Head of caudate nucleus (tissue), 42 donors: ENCODE measurements at places on chromosomes 3 and 15.

DNA sequence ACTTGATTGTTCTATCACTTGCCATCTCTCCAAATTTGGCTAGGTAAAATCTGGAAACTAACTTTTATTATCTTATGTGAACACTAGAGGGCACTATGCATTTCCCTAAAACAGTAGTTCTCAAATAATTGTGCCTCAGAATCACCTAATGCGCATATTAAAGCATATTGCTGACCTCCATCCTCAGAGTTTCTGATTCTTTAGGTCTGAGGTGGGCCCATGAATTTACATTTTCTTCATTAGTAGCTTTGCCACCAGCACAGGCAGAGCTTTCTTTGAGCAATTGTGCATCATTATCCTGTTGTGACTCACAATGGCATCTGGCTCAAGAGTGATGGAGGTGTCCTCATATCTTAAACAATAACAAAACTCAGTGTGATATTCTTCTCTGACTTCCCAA lies 17.5 kb upstream of the BCHE start:
- DNase-seq: no peak

DNA sequence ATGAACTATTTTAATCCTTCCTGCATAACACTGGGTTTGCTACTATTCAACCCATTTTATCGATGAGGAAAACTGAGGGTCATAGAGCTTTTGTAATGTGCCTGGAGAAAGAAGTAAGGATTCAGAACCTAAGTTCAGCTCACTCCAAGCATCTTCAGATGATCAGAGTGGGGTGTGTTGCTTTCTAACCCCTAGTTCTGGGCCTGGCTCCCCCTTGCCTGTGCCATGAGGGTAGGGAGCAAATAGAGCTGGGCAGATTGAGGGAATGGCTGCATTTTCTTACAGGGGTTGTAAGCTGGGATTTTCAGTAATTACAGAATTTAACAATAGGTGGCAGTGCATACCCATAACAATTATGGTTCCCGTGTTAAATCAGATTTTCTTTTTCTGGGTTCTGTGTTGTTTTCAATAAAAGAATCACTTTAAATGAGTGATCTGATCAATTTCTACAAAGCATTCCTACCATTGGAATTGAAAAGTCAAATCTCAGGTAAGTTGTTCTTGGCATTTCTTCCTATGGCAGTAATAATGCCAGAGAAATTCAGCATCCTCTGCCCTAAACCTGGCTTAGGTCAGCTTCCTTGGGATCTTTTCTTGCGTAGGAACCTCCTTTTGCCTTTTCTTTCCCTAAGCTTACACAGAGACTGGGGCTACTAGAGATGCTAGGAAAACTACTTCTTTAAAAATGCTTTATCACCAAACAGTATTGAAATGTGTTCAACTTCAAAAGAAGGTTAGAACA lies 103.8 kb upstream of the IL12A start:
- DNase-seq: no peak

GRCh38 chr15:90496791-90497190 lies 32.9 kb upstream of the CRTC3 start:
- no peak for DNase-seq

DNA sequence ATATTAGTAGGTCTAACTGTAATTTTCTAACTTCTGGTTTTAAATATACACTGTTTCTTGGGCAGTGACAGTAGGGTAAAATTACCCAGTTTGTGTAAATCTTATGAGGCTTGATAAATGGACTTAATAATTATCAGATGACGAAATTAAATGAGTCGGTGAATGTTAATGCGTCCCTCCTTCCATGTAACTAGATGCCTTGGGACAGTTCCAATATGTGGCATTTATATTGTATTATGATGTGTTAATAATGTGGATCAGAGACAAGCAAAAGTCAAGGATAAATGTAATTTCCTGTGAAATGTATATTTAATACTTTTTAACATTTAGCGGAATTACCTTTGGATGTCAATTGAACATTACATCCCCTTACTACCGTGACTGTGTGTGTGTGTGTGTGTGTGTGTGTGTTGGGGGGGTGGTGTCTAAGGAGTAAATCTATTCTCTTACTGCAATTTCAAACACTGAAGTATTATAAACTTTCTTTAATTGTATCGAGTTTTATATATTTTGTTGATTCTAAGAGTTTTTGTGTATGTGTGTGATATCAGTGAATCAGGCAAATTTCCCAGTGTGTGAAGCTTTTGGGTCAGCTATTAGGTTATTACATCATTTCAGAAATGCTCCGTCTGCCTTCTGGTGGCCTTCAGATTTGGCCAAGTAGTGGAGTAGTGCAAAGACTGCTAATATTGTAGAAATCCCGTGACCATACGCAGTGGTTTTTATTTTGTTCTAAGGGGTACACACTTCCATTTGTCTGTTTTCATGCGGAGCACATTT lies 50.1 kb downstream of the CNTN4 start:
- no peak for DNase-seq

DNA sequence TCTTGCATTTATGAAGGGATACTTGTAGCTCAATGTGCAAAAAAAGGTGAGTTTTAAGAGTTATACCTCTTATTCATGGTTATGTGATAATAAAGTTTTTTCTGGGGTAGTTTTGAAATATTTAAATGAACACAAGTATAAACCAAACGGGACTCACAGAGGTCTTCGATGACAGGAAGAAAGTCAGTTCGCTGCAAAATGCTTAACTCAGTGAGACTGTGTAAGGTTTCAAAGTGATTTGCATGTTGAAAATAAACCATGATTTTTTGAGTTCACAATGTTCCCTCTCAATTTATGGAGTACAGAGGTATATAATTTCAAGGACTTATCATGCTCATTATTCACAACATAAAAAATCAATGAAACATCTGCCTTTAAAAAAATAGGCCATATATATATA lies 36.3 kb upstream of the MYH15 start:
- DNase-seq: no peak

- no peak for DNase-seq
Measured at GRCh38 chr3:33217866-33218445, 654 bp downstream of the SUSD5 start.

DNA sequence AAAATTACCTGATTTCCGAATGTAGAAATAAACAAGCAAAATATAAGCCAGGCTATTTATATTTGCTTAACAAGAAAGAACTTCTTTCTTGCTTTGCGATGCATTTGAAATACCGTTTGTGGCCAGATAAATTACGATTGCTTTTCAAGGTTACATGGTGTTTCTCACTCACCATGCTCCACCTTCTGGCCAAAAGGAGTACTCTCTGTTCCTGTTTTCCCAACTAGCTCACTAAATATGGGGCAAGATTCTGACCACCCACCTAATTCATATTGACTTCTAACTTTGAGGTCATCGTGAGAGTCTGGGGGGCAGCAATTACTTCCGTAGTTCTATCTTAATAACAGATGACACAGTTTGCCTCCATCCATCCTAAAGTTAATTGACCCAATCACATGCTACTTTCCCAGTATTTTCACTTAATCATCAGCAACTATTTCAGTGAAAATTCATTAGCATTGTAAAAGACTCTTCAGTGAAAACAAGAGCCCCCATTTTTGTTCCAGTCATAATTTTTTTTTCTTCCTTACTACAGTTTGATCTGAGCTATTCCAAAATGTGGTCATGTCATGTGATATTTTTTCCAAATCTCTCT lies 25.9 kb downstream of the ACP3 start:
- peak; percentile 65 for DNase-seq

DNA sequence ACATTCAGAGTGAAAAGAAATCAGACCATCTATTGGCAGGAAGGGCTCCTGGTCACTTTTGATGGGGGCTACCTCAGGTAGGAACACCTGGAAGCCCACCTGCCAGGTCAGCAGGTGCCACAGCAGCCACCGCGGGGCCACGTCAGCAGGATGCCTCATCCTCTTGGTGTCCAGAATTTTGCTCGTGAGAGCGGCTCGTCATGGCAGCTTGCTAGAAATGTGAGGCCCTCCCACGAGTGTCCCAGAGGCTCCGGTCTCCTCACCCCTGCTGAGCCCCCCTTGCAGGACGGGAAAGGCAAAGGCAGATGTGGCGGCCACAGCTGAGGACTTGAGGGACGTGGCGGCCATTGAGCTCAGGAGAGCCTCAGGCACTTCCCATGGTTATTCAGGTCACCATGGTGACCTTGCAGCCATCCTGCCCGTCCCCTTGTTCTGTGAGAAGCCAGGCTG lies 129.4 kb downstream of the LRRK1 start:
- no peak for DNase-seq

DNA sequence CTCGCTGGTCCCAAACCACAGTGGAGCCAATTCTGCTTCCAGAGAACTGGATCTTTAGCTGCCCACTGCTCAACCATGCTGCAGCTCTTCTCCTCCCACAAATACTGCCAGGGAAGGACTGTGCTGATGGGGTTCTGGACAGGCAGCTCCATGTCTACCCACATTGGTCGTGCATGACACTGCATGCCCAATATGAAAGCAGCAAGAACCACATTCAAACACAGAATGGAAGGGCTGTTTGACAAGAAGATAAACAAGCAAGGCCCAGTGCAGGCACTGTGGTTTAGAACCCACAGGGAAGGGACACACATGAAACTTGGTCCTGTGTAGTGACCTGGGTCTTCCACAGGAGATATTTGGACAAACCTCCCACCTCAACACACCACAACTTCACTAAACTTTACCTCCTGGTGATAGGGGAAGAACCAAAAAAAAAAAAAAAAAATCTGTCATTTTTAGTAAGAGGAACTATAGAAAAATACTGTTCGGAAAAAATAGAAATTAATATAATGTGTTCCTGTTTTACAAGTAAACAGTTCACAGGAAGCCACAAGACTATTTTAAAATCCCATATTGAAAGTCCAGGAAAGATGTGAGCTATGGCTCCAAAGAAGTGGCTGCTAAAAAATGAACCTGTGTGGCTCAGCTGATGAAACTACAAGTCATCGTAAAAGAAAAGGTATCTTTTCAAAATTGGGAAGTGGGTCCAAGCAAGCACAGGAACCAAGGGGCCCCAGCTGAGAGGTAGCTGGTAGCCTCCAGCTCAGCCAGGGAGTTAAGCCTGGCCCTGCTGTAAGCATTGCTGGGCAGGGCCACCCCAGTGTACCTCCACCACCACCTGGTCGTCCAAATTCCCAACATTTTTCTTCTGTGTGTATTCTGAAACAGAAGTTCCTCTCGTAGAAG lies 77.7 kb upstream of the ACAN start:
- no peak for DNase-seq

DNA sequence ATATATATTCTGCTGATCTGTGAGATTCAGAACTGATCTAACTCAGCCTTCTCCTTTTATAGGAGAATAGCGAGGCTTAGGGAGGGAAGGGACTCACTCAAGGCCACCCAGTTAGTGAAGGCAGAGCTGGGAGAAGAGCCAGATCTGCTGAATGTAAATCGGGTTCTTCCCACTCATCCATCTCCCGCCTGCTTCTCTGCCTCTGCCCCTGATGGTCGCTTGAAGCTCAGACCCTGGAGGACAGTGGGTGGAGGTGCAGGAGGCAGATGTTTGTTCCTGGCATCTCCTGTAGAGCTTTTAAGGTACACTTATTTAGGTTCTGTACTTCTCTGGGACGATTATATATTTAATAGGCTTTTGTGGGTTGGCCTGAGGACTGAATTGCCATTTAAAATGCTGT lies 4.3 kb downstream of the PDIA5 start:
- no peak for DNase-seq

DNA sequence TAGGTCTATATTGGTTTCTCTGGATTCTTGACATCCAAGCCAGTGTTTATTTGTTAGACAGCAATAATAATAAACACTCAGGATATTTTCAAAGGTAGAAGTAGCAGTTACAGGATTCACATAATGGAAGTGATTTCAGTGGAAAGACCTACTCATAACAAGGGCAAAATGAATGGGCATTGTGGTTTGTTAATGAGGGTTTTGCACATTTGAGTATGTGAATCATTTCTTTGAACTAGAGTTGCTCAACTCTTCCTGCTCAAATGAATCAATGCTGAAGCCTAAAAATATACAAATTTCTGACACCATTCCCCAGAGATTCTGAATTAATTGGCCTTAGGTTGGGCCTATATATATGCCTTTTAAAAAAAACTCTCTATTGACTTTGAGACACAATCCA lies 4.1 kb upstream of the COL6A5 start:
- DNase-seq: no peak

DNA sequence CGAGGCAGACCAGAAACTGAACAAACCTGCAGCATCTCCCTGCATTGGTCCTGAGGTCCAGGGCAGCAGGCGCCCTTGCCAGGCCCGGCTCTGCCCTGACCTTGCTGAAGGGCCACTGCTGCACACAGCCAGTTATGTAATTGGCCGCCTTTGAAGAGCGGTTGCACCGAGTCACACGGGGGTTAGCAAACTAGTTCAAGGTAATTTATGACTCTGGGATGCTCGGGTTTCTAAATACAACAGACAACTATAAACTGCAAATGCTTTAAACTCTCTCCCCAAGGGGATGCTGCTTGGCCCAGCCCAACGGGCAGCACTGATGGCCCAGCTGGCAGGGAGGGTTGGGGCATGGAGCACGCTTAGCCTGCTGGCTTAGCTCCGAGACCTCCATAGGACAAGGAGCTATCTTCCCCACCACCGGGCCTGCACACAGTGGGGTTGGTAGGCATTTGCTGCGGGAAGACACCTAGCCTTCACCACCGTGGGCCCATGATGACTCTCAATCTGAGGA lies 60.3 kb upstream of the IQSEC1 start:
- DNase-seq: no peak

DNA sequence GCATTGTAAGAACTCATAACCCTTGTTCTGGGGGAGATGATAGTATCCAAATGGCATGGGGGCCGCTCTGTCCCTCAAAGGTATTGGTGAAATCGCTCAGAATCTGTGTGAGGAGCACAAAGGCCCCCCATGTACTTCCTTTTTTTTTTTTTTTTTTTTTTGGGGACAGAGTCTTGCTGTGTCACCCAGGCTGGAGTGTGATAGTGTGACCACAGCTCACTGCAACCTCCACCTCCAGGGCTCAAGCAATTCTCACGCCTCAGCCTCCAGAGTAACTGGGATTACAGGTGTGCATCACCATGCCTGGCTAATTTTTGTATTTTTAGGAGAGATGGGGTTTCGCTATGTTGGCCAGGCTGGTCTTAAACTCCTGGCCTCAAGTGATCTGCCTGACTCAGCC lies 37.0 kb downstream of the CMTM8 start:
- DNase-seq: no peak

GRCh38 chr15:62109437-62109836 lies 42.7 kb downstream of the C2CD4A start:
- no peak for DNase-seq

GRCh38 chr15:85276921-85277320 lies 103.5 kb upstream of the AKAP13 start:
- no peak for DNase-seq

DNA sequence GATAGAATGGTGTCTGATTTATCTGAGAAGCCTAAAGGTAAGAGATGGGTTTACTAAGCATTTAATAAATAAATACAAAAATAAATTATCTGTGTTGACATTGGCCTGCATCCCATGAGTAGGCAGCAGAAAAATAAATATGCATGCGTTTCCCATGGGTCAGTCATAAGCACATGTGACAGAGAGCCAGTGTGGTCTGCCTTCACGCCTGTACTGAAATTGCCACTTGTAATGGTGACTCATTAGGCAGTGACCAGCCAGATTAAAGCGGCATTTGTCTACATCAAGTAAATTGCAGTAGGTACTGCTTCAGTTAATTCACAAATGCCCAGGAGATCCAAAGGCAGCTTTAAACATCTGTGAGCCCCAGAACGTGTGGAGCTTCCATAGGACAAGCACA lies 399.6 kb downstream of the NAALADL2 start:
- no peak for DNase-seq

- DNase-seq: no peak
Measured at GRCh38 chr3:193230610-193231009, 10.4 kb upstream of the PLAAT1 start.
